Activated CD8-positive, alpha-beta memory T cell treated with anti-CD3 and anti-CD28 coated beads for 4 hours (primary cell): ENCODE measurements at places on chromosomes 5 and 9.

DNA sequence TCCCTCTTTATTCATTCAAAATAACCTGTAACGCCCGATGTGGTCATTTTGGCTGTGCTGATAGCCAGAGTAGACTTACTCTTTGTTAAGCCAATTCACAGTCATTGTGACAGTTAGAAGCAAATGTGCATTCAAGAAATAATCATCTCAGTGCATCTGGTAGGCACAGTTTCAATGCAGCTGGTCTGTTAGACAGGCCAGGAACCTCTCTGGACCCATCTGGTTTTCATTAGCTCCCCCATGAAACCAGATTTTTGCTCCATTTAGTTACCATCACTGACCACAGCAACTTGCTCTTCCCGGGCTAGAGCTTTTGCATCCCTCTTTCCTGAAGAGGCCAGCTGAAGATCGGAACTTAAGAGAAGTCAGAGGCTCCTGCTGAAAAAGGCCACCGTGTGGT lies 284.2 kb downstream of the NSG2 start:
- DNase-seq, result no peak

- DNase-seq, result no peak
Observed at GRCh38 chr5:149904977-149905376, 39.6 kb downstream of the PDE6A start.

DNA sequence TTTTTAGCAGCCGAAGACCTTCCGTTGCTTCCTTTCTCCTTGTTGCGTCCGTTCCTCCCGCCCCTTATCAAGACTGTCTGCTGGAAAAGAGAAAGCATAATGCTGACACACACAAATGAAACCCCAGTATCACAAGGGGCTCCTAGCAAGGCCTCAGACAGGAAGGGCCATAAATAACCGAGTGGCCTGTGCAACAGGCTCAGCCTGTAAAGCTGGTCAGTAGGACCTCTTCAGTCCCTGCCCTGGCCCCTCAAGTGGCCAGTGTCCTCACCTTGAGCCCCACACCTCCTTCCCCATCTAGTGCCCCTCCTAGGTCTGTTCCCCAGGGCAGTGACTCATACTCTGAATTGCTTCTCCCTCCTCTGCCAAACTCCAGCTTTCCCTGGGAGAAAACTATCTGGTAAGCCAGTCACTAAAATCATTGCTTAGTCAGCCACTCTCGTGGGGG lies 174.6 kb upstream of the IL12B start:
- no peak for DNase-seq

DNA sequence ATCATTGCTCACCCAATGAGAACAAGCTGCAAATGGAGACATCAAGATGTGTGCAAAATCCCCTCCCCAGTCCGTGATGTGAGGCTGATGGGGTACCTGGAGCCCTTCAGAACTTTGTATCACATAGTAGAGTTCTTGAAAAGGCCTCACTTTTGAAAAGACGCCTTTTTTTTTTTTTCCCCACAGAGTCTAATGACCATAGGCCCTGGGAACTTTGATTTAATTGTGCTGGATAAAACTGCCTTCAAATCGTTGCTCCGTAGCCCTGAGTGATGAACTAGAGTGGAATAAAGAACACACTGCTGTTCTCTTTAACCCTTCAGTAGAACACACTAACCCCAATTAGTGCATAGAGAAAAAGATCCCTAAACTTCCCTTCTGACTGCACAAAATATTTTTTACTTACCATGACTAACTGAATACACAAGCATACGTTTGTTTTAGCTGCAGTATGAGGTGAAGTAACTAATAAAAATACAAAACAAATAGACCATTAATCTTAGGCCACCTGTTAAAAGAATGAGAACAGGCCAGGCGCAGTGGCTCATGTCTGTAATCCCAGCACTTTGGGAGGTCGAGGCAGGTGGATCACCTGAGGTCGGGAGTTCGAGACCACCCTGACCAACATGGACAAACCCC lies 15.1 kb downstream of the PSAT1 start:
- no peak for DNase-seq
